ENCODE measurements at places on chromosomes 11 and 22.
A peak's percentile ranks its signal among the peaks of the same experiment; 100 is the strongest.

- no peak for DNase-seq
Observed at GRCh38 chr11:5291207-5291838, 10.4 kb downstream of the OR51B4 start.

DNA sequence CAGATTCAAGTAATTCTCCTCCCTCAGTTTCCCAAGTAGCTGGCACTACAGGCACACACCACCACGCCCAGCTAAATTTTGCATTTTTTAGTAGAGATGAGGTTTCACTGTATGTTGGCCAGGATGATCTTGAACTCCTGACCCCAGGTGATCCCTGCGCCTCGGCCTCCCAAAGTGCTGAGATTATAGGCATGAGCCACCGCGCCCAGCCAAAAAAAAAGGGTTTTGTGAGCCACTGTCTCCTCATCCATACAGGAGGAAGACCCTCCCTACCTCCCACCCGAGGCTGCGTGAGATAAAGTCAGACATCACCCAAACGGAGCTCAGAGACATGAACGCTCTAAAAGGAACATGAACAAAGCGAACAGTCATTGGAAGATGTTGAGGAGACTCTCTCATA lies 745.7 kb downstream of the BRD1 start:
- no peak for DNase-seq

DNA sequence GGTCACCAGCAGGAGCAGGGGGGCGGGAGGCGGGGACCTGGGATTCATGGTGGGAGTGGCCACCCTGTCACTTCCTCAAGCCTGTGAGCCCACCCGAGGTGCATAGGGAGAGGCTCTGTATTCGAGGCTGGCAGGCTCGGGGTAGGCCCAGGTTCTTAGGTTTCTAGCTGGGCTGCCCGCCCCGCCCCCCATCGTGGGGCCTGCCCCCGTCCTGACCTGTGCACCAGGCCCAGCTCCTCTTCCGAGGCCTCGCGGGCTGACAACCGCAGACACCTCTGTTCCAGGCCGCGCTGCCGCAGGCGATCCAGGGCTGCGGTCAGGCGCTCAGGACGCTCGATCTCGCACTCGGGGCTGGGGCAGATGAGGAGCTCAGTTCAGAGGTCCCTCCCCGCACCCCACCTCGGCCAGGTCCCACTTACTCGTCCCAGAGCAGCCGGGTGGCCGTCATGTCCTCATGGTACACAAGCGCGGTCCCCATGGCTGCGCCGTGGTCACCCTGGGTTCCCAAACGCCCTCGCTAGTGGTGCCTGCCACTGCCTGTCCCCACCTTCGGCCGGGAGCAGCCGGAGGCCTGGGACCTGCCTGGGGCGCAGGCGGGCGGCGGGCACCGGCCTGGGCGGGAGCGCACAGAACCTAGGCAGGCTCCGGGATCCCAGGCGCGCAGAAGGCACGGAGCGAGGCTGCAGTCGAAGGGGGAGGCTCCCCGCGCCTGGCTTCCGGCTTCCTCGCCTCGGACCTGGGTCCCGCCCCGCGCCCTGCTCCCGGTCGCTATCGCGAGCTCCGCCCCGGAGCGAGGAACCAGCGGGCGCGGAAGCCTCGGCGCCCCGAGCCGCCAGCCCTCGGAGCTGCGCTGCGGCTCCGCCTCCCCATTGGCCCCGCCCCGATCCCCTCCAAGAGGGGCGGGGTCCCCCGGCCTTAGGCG lies at the start of gene HDAC10:
HDAC10 (minus strand) TSS at position 711 of the 922 bp plus-strand sequence; CDS start at position 478, 233 bp downstream.
- DNase-seq: peak; percentile 47

- DNase-seq: no peak
Observed at GRCh38 chr11:45025716-45026492, 75.2 kb upstream of the TP53I11 start.

GRCh38 chr22:36860017-36860416 lies 789 bp upstream of the NCF4 start:
- DNase-seq: no peak

DNA sequence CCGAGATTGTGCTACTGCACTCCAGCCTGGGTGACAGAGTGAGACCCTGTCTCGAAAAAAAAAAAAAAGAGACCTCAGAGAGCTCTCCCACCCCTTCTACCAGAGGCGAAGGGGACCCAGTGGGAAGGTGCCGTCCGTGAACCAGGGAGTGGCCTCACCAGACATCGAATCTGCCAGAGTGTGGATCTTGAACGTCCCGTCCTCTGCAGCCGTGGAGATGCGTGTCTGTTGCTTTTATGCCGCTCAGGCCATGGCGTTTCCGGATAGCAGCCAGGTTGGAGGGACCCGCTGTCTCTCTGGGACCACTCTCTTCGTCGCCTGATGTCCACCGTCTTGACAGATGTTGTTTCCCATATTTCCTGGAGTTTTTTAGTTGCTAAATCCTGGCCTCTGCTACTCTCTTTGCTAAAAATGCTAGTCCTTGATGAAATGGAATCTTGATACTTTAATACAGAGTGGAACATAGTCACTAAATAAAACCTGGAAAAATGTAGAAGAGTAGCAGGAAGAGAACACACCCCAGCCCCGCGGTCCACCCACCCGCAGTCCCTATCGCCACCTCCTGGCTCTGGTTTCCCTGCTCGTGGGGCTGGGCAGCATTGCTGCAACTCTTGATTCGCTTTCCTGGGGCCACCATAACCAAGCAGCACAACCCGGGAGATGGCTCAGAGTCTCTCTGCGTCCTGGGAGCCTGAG lies 12.0 kb upstream of the MUC6 start:
- DNase-seq: no peak

DNA sequence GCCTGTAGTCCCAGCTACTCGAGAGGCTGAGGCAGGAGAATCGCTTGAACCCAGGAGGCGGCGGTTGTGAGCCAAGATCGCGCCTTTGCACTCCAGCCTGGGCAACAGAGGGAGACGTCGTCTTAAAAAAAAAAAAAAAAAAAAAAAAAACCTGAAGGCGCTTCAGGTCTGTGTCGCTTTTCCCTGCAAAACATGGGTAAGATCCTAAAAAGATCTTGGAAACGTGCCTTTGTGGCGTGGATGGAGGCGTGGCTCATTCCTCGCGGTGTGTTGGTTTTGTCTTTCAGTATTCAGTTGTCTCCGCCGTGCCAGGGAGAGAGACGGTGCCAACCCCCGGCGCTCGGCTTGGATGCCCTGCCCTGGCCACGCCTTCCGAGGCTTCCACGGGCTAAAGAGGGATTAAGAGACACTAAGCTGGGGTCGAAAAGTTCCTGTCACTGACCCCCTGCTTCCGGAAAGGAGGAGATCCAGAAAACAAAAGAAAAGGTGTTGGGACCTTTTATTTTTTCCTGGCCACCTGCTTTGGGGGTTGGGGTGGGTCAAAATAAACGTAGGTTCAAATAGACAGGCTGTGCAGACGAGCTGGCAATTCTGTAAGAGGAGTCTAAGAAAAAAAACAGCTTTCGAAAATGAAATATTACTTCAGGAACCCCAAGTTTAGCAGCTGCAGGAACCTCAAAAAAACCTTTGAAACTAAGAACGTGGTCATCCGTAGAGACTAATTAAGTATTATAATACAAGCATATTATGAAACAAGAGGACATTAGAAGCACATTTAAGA lies 1.1 kb upstream of the SLC35F2 start:
- no peak for DNase-seq

DNA sequence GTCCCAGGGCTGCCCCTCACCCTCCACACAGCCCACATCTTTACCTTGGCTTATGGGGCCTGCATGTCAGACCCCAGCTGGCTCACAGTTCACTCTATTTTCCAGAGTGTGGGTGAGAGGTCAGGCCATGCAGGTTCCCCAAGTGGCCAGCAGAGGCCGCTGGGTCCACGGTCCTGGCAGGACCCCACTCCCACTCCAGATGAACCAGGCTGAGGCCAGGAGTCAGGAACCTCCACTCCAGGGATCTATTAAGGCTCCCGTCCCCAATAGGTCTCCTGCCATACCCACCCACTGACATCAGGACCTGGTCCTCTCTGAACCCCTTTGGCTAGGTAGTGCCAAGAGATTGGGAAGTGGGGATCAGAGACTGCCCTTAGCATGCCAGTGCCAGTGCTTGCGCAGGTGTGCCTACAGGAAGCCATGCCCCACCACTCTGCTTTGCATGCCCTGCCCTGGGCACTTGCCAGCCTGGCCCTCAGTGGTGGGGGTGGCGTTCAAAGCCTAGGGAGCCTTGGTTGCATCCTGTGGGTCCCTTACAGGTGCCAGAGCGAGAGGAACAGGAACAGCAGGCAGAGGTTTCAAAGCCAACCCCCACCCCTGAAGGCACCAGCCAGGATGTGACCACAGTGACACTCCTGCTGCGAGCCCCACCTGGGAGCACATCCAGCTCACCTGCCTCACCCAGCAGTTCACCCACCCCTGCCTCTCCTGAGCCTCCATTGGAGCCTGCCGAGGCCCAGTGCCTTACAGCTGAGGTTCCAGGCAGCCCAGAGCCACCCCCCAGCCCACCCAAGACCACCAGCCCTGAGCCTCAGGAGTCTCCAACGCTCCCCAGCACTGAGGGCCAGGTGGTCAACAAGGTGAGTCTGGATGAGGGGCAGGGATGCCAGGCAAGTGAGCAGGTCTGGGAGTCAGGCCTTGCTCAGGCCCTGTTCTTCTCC lies 8.3 kb downstream of the SMTN start:
- peak; percentile 29 for DNase-seq

GRCh38 chr11:112797648-112798293 lies 163.4 kb upstream of the NCAM1 start:
- DNase-seq: no peak

DNA sequence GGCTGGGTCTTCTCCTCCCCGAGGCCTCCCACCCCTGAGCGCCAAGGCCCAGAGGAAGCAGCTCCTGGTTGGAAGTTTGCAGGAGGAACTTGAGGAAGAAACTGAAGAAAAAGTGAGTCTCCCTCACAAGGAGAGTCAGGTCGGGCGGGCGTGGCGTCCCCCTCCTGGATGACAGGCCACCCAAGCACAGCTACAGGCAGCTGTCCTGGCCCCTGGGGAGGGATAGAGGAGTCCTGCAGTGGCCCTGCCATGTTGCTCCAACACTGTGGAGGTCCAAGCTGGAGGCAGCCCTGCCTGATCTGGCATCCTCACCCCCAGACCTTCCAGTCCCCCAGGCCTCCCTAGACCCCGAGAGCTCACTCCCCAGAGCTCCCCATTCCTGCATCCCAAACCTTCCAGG lies 1150.1 kb downstream of the BRD1 start:
- no peak for DNase-seq

DNA sequence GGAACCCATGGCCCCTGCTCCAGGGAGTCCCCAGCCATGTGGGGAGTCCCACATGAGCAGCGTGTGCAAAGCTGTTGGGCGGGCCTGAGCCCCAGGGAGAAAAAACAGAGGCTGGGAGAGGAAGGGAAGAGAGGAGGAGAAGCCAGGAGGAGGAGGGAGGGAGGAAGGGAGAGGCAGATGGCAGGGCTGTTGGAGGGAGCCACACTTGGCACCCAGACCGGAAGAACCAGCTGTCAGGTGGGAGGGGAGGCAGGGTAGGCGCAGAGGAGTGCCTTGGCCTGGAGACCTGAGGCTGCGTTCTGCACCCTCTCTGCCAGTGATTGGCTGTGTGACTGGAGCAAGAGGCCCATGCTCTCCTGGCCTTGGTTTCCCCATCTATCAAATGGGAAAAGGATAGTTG lies 6.7 kb downstream of the SYNGR1 start:
- no peak for DNase-seq

- no peak for DNase-seq
Observed at GRCh38 chr11:61514050-61514917, 5.7 kb downstream of the LRRC10B start.

GRCh38 chr11:57792870-57793269 lies 31.3 kb downstream of the CTNND1 start:
- no peak for DNase-seq

Measured in activated naive CD4-positive, alpha-beta T cell (primary cell).